ENCODE measurements at places on chromosomes 1 and 21.

GRCh38 chr1:230509281-230509977 lies 83.3 kb upstream of the PGBD5 start:
- DNase-seq: no peak

DNA sequence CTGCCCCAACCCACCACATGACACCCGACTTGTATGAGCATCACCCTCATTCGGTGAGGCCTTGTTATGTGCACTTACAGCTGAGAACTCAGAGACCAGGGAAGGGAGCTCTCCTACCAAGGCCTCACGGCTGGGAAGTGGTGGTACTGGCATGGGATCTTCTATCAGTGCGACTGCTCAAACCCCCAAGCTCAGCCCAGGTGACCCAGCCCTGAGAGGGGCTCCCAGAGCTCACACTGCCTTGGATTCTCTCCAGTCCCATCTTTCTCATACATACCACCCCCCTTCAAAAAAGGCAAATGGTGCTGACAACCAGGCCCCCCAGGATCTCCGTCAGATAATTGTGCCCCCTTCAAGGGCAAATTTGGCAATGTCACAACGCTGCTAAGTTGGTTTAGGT lies 777 bp upstream of the PLA2G2F start:
- DNase-seq: no peak

DNA sequence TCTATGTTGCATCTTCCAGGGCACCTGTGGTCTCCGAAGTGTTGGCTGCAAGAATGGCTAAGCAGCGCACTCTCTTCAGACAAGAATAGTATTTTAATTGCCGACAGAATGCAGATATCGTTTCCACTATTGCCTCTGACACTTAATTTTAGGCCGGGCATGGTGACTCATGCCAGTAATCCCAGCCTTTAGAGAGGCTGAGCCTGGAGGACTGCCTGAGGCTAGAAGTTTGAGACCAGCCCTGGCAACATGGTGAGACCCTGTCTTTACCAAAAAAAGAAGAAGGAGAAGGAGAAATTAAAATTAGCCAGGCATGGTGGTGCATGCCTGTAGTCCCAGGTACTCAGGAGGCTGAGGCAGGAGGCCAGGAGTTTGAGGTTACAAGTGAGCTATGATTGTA lies 306.9 kb downstream of the KIF26B start:
- DNase-seq: no peak

DNA sequence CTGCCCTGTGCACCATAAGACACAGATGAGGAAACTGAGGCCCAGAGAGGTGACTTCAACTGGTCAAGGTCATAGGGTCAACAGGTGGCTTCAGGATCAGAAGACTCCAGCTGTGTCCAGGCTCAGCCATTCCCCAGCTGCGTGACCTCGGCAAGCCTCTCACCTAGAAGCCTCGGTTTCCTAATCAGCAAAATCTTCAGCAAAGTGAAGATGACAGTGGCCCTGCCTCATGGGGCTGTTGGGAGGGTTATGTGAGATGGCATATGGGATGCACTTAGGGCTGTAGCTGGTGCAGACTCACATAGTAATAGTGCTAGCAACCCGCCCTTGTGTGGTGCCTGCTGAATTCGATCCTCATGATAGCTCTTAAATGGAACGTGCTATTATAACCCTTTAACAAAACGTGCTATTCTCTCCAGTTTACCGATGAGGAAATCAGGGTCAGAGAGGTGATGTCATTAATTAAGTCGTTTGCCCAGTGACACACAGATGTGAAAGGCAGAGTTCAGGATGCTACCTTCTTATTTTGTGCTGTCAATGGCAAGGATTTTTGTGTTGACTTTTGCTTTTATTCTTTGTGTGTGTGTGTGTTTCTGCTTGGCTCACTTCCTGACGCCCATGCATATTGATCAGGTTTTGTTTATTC lies 472.9 kb downstream of the MATN1 start:
- DNase-seq: no peak

GRCh38 chr1:242522996-242523718 lies 1.3 kb downstream of the PLD5 start:
- DNase-seq: no peak

- no peak for DNase-seq
Measured at GRCh38 chr1:197182716-197183115, 36.2 kb upstream of the ASPM start.

DNA sequence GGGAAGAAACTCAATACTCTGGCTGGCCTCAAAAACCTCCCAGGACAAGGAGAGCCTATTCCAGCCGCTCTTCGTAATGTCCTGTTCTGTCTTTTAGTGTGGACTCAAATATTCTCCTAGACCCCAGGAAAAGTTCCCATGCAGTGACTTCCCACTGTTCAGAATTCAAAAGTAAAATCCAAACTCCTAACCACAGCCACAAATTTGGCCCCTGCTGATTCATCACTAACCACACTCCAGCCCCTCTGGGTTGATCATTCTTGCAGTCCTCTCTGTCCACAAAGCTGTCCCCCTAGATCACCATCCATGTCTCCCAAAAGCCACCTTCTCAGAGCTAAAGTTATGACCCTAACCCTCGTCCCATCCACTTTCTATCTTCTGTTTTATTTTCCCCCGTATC lies 5.1 kb downstream of the CTNNBIP1 start:
- DNase-seq: no peak

GRCh38 chr21:44337941-44338895 lies 972 bp downstream of the CFAP410 start:
- peak; percentile 67 for DNase-seq

GRCh38 chr1:21689661-21690372 lies 20.7 kb upstream of the RAP1GAP start:
- no peak for DNase-seq

DNA sequence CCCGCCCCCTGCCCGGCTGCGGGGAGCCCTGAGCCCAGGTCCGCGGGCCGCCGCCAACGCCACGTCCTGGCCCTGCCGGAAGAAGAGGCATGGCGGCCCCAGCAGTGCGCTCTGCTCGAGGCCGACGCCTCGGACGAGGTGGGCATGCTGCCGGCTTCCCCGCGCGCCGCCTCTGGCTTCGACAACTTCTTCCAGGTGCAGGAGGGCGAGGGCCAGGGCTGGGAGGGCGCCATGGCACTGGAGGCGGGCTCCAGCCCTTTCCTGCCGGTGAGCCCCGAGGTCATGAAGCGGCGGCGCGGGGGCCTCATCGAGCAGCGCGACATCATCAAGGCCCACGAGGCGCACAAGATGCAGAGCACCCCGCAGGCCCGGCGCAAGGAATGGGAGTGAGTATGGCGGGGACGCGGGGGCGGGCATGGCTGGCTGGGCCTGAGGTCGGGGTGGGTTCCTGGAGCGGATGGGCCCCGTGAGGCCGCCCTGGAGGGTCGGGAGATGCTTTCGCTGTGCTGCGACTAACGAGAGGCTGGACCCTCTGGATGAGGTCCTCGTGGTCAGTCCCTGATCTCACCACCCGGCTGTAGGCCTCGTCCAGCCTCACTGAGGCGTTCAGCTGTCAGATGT lies 70.0 kb upstream of the CACNA1E start:
- no peak for DNase-seq

DNA sequence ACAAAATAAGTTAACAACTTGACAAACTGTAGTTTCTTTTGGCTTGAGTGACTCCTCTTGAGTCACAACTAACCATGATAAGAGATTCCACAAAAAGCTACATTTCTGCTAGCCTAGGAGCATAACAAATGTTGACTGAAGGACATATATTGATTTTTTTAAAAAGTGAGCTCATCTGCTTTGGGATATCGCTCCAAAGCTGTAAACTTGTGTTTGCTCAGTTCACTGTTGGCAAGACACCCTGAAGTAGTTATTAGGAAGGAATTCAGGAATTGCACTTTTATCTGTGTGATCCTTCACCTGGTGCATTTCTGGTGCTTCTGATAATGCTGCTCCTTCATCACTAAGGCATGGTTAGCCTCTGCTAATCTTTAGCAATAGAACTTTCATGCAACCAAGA lies 23.7 kb downstream of the RWDD3 start:
- DNase-seq: no peak

DNA sequence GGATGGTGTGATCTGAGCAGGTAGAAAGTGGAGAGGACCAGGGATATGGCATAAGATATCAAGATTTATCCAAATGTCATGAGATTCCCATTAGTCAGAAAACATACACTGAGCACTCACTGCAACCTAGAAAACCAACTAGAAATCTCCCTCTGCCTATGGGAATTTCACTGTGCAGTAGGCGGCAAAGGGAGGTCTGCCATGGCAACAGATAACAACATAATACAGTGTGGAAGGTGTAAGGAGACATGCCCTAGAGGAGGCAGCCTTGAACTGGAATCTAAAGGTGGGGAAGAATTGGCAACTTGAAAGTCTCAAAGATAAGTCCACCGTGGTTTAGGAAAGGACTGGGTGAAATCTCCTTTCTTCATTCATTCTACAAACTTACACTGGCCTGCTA lies 238.4 kb downstream of the ATG4C start:
- DNase-seq: no peak

- DNase-seq: no peak
Measured at GRCh38 chr1:92949937-92950817, 11.1 kb downstream of the DIPK1A start.

DNA sequence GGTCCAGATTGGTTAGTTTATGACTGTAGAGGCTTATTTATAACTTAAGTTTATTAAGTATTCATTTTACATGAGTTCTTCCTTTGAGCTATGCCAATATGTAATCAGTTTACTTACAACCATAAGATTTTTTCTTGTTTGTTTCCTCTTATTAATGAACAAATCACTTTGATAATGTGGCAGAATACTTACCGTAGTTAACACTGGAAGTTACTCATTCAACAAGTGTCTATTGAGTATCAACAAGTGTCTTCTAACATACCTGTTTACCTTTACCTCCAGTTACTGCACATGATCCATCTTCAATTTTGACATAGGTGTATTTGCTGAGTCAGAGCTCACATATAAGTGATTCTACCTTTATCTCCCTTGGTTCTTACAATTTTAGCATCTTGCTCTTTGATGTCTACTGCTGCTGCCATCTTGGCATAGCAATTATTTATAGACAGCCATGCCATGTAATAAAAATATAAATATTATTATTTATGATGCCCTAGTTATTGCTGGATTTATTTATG lies 205.7 kb downstream of the NCAM2 start:
- no peak for DNase-seq

GRCh38 chr1:44701141-44701573 lies 26.6 kb downstream of the ARMH1 start:
- no peak for DNase-seq

DNA sequence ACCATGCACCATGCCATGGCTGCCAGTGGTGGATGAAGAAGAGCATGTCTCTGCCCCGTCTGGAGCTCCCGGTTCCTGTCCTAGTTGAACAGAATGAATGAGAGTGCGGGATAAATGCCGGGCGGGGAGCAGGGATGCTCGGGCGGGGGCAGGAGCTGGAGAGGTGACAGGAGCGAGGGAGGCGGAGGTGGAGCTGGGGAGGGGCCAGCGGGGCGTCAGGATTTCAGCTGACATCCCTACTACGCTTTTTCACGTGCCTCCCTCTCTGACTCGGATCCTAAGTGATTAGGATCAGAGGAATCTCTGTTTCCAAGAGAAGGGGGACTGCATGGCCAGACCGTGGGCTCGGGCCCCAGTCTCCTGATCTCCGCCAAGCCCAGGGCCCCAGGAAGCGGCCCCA lies 47.3 kb downstream of the TP73 start:
- no peak for DNase-seq

DNA sequence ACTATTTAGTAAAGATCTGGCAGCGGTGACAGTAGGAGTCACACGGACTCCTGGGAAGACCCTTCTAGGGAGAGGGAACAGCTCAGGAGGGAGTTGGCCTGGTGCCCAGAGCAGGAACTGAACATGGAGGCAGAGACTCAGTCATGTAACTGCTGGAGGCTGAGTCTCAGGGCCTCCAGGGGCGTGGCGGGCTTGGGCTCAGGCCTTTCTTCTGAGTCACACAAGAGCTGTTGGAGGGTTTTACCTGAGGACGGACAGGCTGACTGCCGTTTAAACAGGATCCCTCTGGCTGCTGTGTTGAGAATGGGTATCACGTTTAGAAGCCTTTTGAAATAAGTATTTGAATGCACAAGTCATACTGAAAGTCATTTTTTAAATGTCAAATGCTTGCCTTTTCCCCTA lies 7.2 kb upstream of the ETS2 start:
- DNase-seq: no peak

- no peak for DNase-seq
Measured at GRCh38 chr1:31529999-31530684, 46.2 kb upstream of the TINAGL1 start.

DNA sequence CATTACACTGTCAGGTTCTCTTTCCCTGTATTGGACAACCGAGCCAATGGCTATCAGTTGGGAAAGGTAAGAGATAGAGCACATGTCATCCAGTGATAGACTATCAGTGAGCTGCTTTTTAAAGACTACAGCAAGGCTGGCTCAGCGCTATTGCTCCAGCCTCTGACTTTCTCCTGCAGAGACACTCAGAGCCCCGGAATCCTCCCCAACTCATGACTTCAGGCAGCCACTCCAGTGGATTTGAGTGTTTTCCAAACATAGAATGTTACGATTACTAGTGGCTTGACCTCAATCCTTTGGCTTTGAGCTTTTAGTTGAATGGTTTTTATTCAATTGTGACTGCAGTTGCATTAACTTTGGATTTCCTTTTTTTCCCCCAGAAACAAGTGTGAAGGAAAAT lies 331.9 kb downstream of the DISC1 start:
- no peak for DNase-seq
